Effector memory CD8-positive, alpha-beta T cell (primary cell): ENCODE measurements at places on chromosomes 11 and 22.
A peak's percentile ranks its signal among the peaks of the same experiment; 100 is the strongest.

GRCh38 chr22:29184849-29185490 lies 20.7 kb upstream of the EMID1 start:
- no peaks in the 10 kb centered on the region for H3K4me1 ChIP-seq
- no peak overlapping the region for H3K27ac ChIP-seq
- H3K36me3 ChIP-seq: no peaks in the 10 kb centered on the region
- H3K27me3 ChIP-seq: no peaks in the 10 kb centered on the region

GRCh38 chr11:3134651-3135480 lies 30.2 kb downstream of the OSBPL5 start:
- H3K27me3 ChIP-seq: no peaks in the 10 kb centered on the region
- no peak for DNase-seq
- peak overlapping the region; percentile 74 for H3K4me3 ChIP-seq
- peak overlapping the region; percentile 6 for H3K27ac ChIP-seq
- H3K4me1 ChIP-seq: peaks cover 49% of the 10 kb centered on the region

DNA sequence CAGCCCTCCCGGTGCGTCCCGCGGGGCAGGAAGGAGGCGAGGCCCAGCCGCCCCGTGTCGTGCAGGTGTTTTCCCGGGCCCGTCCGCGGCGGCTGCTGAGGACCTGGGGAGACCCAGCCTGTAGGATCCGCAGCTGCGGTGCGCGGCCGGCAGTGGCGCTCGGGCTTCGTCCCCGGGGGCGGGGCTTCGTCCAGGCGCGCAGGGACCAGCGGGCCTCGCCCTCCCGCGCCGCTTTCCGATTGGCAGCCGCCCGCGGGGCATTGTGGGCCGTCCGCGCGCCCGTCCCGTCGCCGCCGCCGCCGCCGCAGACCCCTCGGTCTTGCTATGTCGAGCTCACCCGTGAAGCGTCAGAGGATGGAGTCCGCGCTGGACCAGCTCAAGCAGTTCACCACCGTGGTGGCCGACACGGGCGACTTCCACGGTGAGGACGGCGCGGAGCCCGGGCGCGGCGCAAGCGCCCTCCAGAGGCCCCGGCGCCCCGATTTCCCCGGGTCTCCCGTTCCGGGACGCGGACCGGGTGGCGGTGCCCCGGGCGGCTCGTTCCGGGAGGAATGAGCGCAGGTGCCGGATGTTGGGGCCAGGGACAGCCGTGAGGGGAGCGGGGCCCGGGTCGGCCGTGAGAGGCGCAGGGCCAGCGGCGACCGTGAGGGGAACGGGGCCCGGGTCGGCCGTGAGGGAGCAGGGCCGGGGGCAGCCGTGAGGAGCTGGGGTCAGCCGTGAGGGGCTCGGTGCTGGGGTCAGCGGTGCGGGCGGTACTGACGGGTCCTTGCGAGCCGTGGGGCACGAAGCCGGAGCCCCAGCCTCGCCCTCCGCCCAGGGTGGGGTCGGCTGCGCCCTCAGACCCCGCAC lies at the start of gene TALDO1:
TALDO1 (plus strand) TSS at position 307 of the 849 bp plus-strand sequence; CDS start at position 325, 18 bp downstream.
- peak within 1 kb of the TSS; percentile 81 for H3K4me3 ChIP-seq

- H3K27ac ChIP-seq: peak overlapping the region; percentile 16
- H3K27me3 ChIP-seq: peaks cover 51% of the 10 kb centered on the region
- H3K36me3 ChIP-seq: no peaks in the 10 kb centered on the region
- H3K4me3 ChIP-seq: no peak overlapping the region
- DNase-seq: no peak
Measured at GRCh38 chr11:36264011-36264972, 24.9 kb downstream of the COMMD9 start.

- H3K36me3 ChIP-seq: peaks cover 3% of the 10 kb centered on the region
- no peak for DNase-seq
- no peak overlapping the region for H3K27ac ChIP-seq
- H3K27me3 ChIP-seq: no peaks in the 10 kb centered on the region
- no peak overlapping the region for H3K4me3 ChIP-seq
- H3K4me1 ChIP-seq: no peaks in the 10 kb centered on the region
Measured at GRCh38 chr22:50002791-50003190, 9.8 kb downstream of the IL17REL start.

GRCh38 chr11:121035780-121036179 lies 11.9 kb downstream of the TBCEL start:
- peaks cover 27% of the 10 kb centered on the region for H3K4me1 ChIP-seq
- no peak for DNase-seq
- H3K27me3 ChIP-seq: no peaks in the 10 kb centered on the region
- no peak overlapping the region for H3K27ac ChIP-seq
- no peaks in the 10 kb centered on the region for H3K36me3 ChIP-seq
